NB4 (cell line): ENCODE measurements at places on chromosomes 2 and 18.

DNA sequence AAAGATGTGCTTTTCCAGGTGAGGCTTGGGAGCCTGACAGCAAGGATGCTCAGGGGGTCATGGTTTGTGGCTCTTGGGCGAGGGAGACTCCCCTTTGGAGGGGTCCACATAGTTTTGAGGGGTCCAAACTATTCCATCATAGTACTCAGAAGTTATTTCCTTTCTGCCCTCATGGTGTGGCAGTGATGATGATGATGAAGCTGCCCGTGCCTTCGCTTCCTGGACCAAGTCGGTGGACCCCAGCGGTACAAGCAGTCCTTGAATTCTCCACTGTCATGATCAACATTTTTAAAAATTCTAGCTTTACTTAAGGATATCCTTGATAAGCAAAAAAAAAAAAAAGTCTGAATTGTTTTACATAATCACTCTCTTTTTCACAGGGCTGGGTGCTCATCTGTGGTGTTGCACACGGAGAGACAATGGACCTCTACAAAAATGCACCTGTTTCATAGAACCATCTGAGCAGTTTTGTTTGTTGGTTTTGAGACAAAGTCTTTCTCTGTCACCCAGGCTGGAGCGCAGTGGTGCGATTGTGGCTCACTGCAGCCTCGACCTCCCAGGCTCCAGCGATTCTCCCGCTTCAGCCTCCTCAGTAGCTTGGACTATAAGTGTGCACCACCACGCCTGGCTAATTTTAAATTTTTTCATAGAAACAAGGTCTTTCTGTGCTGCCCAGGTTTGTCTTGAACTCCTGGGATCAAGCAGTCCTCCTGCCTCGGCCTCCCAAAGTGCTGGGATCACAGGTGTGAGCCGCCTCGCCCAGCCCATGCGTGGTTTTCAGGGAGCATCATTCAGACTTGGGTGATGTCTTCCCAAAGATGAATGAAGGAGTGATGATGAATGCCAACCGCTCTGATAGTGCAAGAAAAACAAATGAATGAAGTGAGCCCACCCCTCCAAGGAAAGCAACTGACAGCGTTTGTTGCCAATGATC, 271.4 kb upstream of the HDAC4 start:
- DNase-seq: no peak

DNA sequence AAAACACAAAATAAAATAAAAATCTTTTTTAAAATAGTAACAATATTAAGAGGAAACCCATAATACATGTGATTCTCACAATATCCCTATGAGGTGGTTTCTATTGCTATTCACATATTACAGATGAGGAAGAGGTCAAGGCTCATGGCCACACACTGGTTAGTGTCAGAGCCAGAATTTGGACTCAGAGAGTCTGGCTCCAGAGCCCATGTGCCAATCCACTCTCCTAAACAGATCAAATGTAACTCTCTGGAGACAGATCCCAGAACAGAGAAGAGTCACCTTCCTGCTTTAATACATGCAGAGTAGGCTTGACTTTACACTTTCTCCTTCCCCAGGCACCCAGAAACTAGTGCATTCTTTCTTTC, 10.1 kb upstream of the SLC11A1 start:
- no peak for DNase-seq

GRCh38 chr18:28485210-28485801, 308.4 kb upstream of the CDH2 start:
- DNase-seq: no peak

DNA sequence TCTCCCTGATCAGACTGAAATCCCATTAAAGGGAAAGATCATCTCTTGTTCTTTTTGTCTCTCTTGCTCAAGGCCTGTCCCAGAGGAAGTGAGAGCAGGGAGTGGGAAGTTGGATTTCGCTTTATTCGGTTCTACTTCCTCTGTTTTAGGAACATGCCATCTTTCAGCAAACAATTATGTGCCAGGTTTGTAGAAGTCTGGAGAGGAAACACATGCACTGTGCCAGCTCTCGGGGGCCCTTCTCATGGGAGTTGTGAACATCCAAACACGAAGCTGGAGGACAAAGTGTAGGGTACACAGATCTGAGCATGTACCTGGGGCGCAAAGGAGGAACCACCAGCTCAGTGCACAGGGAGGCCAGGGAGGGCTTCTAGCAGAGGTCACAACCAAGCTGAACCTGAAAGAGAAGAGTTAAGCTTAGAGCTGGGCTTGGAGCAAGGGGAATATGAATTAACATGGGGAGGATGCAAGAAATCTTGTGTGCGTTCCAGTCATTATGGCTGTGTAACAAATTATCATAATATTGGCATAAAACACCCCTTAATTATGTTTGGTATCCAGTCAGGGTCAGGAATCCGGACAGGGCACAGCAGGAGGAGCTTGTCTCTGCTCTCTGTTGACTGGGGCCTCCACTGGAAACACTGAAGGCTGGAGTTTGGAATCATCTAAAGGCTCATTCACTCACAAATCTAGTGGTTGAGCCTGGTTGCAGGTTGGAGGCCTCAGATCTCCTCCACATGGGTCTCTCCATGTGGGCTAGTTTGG, 128.6 kb downstream of the ZFP36L2 start:
- DNase-seq: peak; percentile 46

DNA sequence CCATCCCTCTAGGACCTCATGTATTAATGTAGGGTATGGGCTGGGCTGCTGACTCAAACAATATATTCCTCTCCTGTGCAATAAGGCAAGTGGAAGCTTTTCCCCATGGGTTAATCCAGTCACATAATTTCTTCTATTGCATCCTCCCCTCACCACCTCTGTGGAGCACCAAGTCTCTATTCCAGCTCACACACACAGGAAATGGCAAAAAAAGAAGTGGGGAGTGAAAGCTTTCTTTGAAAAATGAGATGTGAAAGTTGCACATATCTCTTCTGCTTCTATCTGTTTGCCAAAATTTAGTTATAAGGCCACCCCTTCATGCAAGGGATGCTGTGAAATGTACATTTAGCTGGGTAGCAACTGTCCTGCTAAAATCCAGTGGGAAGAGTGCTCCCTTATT, 121.3 kb downstream of the CDC42EP3 start:
- peak; percentile 32 for DNase-seq

DNA sequence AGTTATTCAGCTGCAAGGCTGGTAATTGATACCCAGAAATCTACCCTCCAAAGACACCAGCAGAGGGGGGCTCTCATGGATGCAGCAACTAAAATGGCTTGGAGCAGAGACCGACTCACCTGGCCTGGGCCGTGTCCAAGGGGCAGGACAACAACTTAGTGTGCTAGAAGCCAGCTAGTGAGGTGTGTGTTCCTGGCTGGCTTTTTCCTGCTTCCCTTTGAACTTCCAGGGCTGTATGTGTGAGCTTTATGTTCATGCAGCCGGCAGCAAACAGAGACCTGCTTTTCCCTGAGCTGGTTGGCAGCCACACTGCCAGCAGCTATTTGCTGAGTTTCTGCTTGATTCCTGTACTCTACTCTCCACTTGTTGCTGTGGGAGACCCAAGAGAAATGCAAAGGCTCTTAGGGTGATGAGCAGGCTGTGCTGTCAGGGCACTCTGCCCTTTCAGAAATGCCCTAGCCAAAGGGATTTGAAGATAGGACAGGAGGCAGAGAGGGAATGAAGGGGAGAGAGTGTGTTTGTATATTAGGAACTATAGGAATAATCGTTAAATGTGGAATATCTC, 23.7 kb upstream of the GRP start:
- DNase-seq: no peak

GRCh38 chr2:50102383-50102782, 929.5 kb downstream of the NRXN1 start:
- DNase-seq: no peak

DNA sequence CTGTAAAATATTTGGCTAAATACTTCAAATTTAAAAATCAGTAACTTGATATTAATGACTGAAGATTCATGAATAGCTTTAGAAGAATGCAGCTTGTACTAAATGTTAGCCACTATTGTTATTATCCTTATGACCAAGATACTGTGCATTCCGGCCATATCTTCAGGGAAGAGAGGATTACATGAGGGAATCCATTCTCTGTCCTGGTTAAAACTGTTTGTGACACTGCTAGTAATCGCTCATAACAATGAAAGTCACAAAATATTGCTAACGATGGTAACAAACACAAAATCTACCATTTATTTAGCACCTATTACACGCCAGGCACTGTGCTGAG, 217.7 kb downstream of the PRKCE start:
- no peak for DNase-seq

- DNase-seq: no peak
Observed at GRCh38 chr18:37565101-37565976, at the start of gene CELF4. TSS of gene CELF4 (minus strand) at chr18:37565798.

DNA sequence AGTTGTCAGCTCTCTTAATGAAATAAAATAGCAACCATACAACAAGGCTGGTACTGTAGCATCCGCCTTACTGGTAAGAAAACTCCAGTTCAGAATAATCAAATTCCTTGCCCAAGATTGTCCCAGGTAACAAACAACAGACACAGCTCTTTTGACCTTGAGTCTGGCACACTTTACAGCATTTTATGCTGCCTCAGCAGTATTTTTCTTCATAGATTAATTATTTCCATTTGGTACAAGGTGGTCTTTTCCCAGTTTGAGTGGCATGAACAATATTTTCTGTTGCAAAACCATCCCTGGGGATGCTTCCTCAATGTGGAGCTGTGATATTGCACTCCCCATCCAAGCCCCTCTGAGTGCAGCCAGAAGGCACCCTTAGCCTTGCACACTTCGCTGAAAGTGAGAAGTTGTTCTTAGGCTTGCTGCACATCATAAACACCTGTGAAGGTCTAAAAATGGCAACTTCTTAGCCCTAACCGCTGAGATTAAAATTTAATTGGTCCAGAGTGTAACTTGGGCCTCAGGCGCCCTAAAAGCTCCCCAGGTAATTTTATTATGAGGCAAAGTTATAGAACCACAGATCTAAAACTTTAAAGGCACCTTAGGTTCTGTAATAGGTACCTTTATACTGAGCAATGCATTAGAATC, 523.3 kb downstream of the CMPK2 start:
- DNase-seq: no peak

- no peak for DNase-seq
Observed at GRCh38 chr18:43159086-43159770, 43.7 kb upstream of the RIT2 start.

DNA sequence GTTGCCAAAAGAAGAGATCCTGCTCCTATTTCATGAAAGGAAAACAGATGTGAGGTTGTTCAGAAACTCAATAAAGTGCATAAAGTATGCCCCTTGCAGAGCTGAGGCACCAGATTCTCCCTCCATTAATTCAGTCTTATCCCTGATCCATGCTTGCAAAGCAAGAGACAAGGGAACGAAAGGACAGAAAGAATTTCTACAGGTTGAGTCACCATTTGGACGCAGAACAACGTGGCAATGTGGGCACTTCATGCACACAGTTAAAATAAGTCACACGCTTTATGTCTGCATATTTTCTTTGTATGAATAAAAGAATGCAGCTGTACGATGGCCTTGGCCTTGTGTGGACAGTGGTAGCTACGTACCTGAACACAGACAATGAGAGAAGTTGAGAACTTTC, 321.7 kb upstream of the REV1 start:
- no peak for DNase-seq

- DNase-seq: no peak
Observed at GRCh38 chr2:73324126-73324725, 30.9 kb upstream of the EGR4 start.
